ENCODE measurements at places on chromosomes 13 and 19.

- no peak for DNase-seq
Observed at GRCh38 chr19:3537438-3538240, 1.3 kb upstream of the TEKTIP1 start.

DNA sequence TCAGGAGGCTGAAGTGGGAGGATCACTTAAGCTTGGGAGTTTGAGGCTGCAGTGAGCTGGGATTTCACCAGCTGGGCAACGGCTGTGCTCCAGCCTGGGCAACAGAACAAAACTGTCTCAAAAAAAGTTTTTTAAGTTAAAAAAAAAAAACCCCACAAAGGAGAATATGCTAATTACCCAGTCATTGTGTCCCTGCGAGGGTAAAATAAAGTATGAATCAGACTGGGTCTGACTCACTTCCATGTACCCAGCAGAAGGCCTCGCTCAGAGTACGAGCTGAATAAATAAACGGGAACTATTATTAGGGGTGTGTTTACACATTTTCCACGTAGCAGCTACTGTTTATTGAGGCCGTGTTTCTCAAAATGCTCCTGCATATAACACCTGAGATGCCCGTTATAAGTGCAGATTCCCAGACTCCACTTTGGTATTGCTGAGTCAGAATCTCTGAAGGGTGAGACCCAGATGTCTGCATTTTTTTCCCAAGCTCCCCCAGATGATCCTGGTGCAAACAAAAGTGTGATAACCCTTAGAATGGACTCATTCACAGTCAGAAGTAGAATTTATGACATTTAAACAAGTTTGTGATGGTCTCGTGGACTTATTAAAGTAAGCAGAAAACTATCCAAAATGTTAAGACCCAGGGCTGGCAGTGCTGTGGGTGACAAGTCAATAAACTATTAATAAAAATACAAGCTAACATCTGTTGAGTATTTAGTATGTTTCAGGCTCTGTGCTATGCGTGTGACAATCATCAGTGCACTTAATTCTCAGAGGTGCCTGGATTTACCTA lies 28.2 kb downstream of the KCNC3 start:
- peak; percentile 16 for DNase-seq

GRCh38 chr19:4986471-4986891 lies 17.6 kb downstream of the KDM4B start:
- DNase-seq, result no peak

DNA sequence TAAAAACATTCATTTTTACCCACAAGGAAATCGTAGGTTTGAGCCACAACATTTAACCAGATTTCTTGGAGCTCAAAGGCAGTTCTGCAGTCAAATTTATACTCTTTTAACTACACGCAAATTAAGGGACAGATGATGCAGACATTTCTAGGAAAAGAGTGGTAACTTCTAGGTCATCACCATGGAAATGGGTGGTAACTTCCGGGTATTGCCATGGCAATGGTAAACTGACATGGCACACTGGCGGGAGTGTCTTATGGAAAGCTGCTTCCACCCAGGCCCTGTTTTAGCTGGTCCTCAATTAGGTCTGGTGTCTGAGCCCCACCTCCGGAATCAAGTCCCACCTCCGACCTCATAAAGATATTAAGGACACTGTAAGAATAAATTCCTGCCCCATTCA lies 10.4 kb upstream of the LYPD5 start:
- no peak for DNase-seq

DNA sequence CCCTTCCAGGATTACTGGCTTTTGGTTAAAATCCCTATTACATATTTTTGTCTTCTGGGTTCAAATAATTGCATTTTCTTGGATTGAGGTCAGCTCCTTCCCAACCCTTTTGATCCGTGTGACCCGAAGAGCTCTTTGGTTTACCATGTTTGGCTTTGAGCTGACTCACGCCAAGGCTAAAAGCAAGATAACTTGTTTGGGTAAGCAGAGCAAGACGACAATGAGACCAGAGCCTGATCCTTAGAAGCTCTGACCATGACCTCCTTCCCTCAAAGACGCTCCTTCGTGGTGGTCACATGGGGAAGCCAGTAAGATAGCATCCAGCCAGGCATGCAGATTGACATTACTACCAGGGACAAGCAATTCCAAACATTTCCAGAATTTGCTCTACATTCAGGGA lies 153.8 kb downstream of the DCT start:
- no peak for DNase-seq

DNA sequence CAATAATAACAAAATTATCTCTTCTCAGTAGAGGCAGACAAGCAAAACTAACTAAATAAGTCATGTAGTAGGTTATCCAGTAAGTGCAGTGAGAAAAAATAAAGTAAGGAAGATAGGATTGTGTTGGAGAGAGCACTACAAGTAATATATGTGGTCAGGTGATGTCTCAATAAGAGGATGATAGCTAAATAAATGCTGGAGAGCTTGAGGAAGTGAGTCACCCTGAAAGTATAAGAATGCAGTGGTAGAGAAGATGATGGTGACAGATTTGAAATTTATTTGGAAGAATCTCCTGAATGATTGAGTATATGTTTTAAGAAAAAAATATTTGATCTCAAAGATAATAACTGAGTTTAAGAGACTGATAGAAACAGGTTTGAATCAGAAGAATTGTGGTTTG lies 152.2 kb upstream of the PRR20A start:
- DNase-seq, result no peak

DNA sequence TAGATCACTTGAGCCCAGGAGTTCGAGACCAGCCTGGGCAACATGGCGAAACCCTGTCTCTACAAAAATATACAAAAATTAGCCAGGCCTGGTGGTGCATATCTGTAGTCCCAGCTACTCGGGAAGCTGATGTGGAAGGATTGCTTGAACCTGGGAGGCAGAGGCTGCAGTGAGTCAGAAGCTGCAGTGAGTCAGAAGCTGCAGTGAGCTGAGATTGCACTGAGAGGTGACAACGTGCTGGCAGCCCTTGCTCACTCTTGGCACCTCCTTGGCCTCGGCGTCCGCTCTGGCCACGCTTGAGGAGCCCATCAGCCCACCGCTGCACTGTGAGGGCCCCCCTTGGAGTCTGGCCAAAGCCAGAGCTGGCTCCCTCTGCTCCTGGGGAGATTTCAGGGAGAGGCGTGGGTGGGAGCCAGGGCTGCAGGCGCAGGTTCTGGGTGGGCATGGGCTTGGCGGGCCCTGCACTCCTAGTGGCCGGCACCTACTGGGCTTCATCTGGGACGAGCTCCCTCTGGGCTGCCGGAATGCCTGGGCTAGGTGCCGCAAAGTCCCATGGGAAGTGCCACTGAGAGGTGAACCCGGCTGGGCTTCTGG lies 39.5 kb upstream of the RPL21 start:
- peak; percentile 29 for DNase-seq

- no peak for DNase-seq
Observed at GRCh38 chr13:59490651-59491050, 673.1 kb downstream of the DIAPH3 start.

DNA sequence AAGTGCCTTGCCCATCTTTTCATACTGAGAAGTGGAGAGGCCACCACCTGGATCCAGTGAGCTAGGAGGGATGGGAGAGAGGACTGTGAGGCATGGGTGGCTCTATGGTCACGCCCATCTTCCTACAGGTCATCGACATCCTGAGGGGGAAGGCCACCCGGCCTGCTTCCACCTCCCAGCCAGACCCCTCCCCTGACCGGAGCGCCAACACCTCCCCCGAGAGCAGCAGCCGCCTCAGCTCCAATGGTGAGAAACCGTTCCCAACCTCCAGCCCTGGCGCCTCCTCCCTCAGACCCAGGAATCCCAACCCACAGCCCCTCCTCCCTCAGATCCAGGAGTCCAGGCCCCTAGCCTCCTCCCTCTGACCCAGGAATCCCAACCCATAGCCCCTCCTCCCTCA lies 10.1 kb downstream of the BCL3 start:
- no peak for DNase-seq

DNA sequence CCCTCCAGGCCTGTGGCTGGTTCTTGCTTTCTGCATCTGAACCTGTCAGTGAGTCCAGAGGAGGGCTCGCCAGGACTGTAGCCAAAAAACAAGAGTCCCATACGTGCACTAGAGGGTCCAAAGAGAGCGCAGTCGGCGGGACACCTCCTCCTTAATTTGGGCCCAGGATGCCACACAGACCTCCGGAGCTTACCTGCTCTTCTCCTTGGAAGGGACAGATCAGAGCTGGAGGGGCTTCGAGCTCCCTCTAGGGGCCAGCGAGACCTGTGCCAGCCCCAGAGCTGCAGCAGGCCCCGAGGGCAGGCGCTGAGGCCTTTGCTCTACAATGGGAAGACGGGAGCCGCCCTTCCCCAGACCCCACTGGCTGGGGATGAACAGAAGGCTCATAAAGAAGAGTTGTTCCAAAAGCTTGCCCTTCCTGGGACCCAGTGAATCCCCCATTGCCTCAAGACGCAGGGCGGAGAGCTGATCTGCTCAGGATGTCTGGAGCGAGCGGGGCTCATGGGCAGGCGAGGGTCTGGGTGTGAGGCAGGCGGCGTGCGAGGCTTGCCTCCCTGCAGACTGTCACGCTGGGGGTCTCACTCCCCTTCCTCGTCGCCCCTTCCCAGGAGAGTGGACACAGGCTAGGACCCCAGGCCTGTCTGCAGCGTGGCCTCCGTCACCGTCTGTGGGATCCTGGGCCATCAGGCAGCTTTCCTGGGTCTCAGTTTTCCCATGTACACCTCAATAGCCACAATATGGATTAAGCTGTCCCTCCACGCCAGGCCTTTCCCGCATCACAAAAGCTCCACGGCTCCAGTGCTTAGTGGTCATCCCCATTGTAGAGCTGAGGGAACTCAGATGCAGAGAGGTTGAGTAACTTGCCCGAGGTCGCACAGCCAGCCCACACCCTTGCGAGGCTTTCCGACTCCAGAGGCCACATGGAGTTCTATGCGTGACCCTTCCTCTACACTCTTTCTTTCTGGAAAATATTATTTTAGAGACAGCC lies 46.9 kb upstream of the VSTM2B start:
- DNase-seq, result peak; percentile 3

GRCh38 chr13:114225610-114226009 lies 9.1 kb upstream of the CDC16 start:
- DNase-seq, result no peak

GRCh38 chr19:9847087-9847671 lies 12.1 kb downstream of the PIN1 start:
- peak; percentile 67 for DNase-seq

GRCh38 chr13:102191951-102192502 lies 209.8 kb downstream of the FGF14 start:
- DNase-seq, result no peak

DNA sequence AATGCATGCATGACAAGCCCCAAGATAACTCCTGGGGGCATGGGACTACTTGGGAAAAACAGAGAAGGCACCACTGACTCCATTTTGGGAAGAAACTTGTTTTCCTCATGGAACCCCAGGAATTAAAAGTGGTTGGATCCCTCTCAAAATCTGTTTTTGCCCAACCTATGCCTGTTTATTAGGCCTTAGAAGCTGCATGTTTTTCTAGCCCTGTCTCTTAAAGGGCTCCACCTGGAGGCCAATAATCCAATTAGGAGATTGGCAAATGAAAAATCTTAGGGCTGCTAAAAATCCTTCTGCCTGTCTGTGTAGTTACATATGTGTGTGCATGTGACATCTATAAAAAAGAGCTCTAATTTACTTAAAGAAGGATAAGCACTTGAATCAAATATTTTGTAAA lies 26.9 kb downstream of the MED4 start:
- DNase-seq, result no peak

DNA sequence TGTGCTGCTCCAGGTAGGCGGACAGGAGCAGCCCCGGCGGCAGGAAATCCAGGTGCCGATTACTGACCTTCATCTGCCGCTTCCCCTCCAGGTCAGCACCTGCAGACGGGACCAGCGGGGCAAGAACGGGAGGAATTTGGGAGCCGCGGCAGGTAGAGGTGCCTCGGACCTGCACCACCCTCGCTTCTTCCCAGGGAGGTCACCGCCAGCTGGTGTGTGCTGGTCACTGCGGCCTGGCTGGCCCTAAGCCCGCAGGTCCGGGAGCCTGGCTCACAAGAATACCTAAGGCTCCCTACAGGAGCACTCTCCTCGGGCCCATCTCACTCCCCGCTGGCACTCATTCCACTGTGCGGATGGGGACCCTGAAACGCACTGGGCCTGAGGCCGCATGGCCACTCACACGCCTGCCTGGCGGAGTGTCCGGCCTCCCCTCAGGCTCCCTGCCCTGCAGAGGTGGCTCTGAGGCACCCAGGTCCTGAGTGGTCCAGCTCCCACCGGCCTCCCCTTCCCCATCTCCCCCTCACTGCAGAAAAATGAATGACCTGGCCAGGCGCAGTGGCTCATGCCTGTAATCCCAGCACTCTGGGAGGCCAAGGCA lies 4.3 kb downstream of the RNU6-9 start:
- no peak for DNase-seq

- DNase-seq, result no peak
Observed at GRCh38 chr13:111230385-111230930, 90.0 kb upstream of the TEX29 start.

GRCh38 chr13:45325806-45326205 lies 15.2 kb downstream of the TPT1 start:
- peak; percentile 45 for DNase-seq

DNA sequence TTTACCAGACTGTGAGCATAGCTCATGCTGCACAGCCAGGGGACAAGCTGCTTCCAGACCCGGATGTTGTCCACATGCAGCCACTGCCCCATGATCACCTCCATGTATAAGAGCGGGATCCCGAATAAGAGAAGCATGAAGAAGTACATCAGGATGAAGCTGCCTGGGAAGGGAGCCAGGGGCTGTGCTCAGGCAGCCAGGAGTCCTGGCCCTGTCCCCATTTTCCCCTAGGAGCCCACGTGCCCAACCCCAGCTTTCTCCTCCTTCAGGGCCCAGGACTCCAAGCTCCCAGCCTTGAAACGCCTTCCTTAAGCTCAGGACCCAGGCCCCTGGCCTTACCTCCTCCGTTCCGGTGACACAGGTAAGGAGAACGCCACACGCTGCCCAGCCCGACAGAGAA lies 69.3 kb downstream of the SLC6A16 start:
- no peak for DNase-seq

- DNase-seq, result no peak
Observed at GRCh38 chr13:39317291-39317690, 279.0 kb downstream of the NHLRC3 start.

DNA sequence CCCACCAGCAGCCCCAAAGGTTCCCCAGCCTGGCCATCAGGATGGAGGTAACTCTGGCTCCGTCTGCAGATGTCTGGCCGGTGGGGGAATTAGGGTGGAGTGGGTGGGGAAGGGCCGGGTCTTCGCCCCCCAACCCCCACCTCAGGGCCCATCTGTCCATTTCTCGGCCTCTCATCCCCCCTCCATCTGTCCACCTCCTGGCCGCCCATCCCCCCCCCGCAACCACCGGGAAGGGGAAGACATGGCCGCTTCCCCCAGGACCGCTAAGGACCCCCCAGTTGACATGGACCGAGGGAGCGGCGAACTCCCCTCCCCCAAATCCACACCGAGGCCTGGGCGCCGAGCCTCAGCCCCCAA lies 793 bp downstream of the LRFN1 start:
- no peak for DNase-seq

GRCh38 chr13:74768521-74769085 lies 634.4 kb upstream of the KLF12 start:
- DNase-seq, result no peak

DNA sequence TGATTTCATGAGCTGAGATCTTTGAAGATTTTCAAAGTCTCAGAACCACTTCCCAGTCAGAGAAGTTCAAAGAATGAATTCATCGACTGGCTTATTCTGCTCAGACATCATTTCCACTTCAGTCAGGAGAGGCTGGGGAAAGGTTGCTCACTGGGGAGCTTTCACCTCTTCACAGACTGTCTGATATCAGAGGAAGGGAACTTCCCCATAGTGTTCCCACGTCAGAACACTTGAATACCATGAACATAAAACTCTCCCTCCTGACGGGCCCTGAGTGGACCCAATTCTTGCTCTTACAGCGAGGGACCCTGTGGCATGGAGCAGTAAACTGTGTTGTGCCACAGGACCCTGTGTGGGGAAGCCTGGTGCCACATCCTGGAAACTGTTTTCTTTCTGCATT lies 492.6 kb downstream of the COG6 start:
- no peak for DNase-seq

Measured in ACHN (cell line).